ENCODE measurements at places on chromosomes 7 and 10. TPM values are rescaled to one million over a fixed set of nuclear protein-coding genes. Genes with fewer than 3 reads are reported as not detected.

Gene PNLIPRP3
- 13.0 TPM for total RNA-seq

Gene PNLIPRP2
- total RNA-seq: not detected

Gene PPP1R9A
- total RNA-seq: 0.85 TPM

Gene CISD1
- total RNA-seq: 28.7 TPM

Gene AOAH
- total RNA-seq: not detected

Gene TEX47
- not detected for total RNA-seq

Gene SFTPA1
- total RNA-seq: not detected

Gene ENTPD1
- under 0.01 TPM for total RNA-seq

Gene PTPRE
- 17.3 TPM for total RNA-seq

Gene ATP5F1C
- 239 TPM for total RNA-seq

Gene OR2A5
- not detected for total RNA-seq

Gene CTBP2
- total RNA-seq: 125 TPM

Gene SH2B2
- 7.0 TPM for total RNA-seq

Gene CYP3A4
- total RNA-seq: under 0.01 TPM

Gene BMS1
- total RNA-seq: 18.1 TPM

Gene MRC1
- total RNA-seq: 0.21 TPM

Gene MYOF
- total RNA-seq: 167 TPM

Gene AFAP1L2
- 15.7 TPM for total RNA-seq

Gene NAT16
- total RNA-seq: not detected

Gene ANKRD30A
- not detected for total RNA-seq

Gene LIPM
- not detected for total RNA-seq

Gene NEBL
- 9.2 TPM for total RNA-seq

Gene CALCR
- not detected for total RNA-seq

Gene TMEM26
- not detected for total RNA-seq

Gene EIF5AL1
- 0.48 TPM for total RNA-seq

Gene CUBN
- total RNA-seq: 0.85 TPM

Gene PRR15
- total RNA-seq: 1.3 TPM

Gene ADARB2
- total RNA-seq: under 0.01 TPM

Gene FAM13C
- total RNA-seq: 0.24 TPM

Gene NOBOX
- not detected for total RNA-seq

Gene TEX36
- not detected for total RNA-seq

Gene PON1
- not detected for total RNA-seq

Gene PRPS1L1
- not detected for total RNA-seq

Gene ATP6V0A4
- total RNA-seq: 0.21 TPM

Gene ADGRA1
- total RNA-seq: not detected

Gene IFIT2
- total RNA-seq: 0.21 TPM

Gene PTCD1
- total RNA-seq: 13.4 TPM

Gene TSPAN12
- 7.0 TPM for total RNA-seq

Gene PILRA
- total RNA-seq: under 0.01 TPM

Gene EPHB4
- 175 TPM for total RNA-seq

Gene NRCAM
- total RNA-seq: 0.64 TPM

Gene LEP
- 0.24 TPM for total RNA-seq

Gene CALML5
- not detected for total RNA-seq

Measured in tracheal epithelial cell (primary cell).